Fibroblast of the aortic adventitia (primary cell): ENCODE measurements at places on chromosomes 3 and 15. TPM values are rescaled to one million over a fixed set of nuclear protein-coding genes. Genes with fewer than 3 reads are reported as not detected.

The ARNT2 gene
- 9.4 and 12.7 TPM in 2 replicates for total RNA-seq

The SLC15A2 gene
- total RNA-seq, result 0.18 and 0.25 TPM in 2 replicates

The IL20RB gene
- total RNA-seq, result 3.9 and 4.6 TPM in 2 replicates

The SOX14 gene
- total RNA-seq, result not detected in 2 replicates

The U2SURP gene
- total RNA-seq, result 99.1 and 128 TPM in 2 replicates

The ZNF280D gene
- total RNA-seq, result 30.9 and 55.3 TPM in 2 replicates

The CRYGS gene
- total RNA-seq, result 1.3 TPM in 1 of 2 replicates, not detected in the other

The C15orf62 gene
- total RNA-seq, result 0.18 and 0.57 TPM in 2 replicates

The CCDC12 gene
- 21.6 and 29.4 TPM in 2 replicates for total RNA-seq

The ACKR2 gene
- under 0.01 and 0.41 TPM in 2 replicates for total RNA-seq

The C3orf52 gene
- 4.4 and 10.7 TPM in 2 replicates for total RNA-seq

The CAMKV gene
- total RNA-seq, result not detected in 2 replicates

The DNAJC13 gene
- total RNA-seq, result 125 and 157 TPM in 2 replicates

The FAM81A gene
- total RNA-seq, result 0.81 and 2.6 TPM in 2 replicates

The EXD1 gene
- not detected in 2 replicates for total RNA-seq

The DNASE1L3 gene
- not detected in 2 replicates for total RNA-seq

The CIDEC gene
- not detected in 2 replicates for total RNA-seq

The P2RY12 gene
- 0.18 and 0.82 TPM in 2 replicates for total RNA-seq

The MOBP gene
- not detected in 2 replicates for total RNA-seq

The RETNLB gene
- not detected in 2 replicates for total RNA-seq

The FAM107A gene
- total RNA-seq, result 0.54 TPM in 1 of 2 replicates, not detected in the other

The GOLGA8O gene
- 0.09 and 0.33 TPM in 2 replicates for total RNA-seq

The NANOGP8 gene
- 0.81 TPM in 1 of 2 replicates, not detected in the other for total RNA-seq
